ENCODE measurements at places on chromosomes 4 and X.
A peak's percentile ranks its signal among the peaks of the same experiment; 100 is the strongest.

DNA sequence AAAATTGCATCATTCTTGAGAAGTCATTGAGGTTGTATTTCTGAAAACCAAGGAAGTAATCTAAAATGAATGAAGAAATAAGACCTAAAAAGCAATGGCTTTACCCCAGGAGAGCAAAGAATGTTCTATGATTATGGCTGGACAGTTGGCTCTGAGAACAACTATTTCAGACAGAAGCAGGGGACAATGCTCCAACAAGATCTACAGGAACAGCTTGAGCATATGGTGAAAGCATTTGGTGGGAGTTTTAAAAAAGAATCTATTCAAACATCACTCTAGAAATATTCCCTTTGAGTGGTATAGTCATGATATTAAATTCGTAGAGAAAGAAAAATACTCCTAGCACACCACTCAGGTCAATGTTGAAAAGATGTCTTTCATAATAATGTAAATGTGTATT lies 26.7 kb downstream of the DYNLT3 start:
- no peak for DNase-seq

- no peak for DNase-seq
Observed at GRCh38 chrX:22575161-22575845, 302.6 kb downstream of the CBLL2 start.

DNA sequence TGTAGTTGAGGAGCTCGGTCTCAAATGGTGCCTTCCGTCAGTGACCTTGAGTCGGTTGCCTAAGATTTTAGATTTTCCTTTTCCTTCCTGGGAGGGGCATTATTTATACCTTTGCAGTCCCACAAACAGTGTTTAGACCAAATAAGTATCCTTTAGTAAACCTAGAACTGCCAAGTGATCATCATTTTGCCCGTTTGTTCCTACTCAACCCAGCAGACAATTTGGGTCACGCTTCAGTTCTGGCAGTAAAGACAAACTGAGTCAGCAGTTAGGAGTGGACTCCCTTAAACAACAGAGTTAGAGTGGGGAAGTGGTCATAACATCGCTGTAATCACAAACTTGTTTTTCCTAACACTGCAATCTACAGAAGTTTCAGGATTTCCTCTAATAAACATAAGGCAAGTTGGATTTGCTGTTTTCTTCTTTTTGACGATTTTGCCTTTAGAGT lies 777 bp upstream of the WDFY3 start:
- peak; percentile 73 for DNase-seq

- no peak for DNase-seq
Observed at GRCh38 chr4:169367826-169368225, 97.1 kb upstream of the SH3RF1 start.

DNA sequence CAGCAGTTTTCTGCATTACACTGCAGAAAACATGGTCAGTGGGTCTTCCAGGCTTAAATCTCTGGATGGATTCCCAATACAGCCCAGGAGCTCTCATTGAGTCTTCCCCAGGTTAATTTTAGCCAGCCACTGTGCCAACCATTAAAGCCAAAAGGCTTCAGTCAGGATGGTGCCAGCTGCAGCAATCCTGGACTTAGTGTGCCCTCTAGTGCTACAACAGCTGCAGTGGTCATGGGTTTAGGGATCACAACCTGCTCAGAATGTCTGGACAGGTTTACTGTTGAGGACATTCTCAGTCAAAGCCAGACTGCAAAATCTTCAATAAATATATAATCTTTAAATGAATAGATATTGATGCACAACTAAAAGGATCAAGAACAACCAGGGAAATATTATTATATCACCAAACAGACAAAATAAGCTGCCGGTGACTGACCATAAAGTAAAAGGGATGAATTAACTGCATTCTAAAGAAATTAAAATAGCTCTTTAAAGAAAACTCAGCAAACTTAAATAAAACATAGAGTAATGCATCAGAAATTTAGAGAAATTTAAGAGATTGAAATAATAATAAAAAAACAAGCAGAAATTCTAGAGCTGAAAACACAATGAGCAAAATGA lies 639.9 kb downstream of the SPOCK3 start:
- DNase-seq: no peak

- DNase-seq: no peak
Observed at GRCh38 chr4:123546573-123547060, 150.0 kb downstream of the SPRY1 start.

DNA sequence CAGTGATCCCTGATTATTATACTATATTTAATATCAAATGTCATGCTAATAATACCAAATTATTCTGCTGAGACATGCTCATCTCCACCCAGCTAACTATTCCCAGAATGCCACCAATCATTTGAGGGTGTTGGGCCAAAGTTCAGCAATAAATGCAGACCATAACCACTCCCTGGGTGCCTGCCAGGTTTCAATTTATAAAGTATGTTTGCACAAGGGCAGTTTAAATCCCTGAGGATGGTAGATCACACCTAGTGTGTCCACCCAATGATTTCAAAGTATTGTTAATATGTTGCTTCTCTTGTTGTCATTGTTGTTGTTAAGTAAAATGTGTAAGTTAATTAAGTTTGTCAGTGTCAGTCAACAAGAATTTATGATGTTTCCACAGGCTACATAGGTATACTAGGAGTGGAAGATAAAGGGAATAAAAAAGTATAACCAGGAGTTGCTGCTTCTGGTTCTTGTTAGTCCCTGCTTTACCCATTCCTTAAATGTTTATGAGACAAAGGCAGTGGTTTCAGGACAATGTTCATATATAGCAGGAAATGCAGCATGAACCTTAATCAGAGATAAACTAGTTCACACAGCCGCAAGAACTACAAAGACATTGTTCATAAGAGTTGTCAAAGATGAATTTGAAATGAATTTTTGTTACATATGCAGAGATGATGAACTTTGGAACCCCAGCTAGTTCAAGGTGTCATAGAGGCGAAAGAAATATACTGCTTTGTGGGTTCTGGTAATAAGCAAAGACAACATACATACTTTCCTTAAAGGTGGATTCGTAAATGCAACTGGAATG lies 25.5 kb downstream of the HPGD start:
- no peak for DNase-seq

DNA sequence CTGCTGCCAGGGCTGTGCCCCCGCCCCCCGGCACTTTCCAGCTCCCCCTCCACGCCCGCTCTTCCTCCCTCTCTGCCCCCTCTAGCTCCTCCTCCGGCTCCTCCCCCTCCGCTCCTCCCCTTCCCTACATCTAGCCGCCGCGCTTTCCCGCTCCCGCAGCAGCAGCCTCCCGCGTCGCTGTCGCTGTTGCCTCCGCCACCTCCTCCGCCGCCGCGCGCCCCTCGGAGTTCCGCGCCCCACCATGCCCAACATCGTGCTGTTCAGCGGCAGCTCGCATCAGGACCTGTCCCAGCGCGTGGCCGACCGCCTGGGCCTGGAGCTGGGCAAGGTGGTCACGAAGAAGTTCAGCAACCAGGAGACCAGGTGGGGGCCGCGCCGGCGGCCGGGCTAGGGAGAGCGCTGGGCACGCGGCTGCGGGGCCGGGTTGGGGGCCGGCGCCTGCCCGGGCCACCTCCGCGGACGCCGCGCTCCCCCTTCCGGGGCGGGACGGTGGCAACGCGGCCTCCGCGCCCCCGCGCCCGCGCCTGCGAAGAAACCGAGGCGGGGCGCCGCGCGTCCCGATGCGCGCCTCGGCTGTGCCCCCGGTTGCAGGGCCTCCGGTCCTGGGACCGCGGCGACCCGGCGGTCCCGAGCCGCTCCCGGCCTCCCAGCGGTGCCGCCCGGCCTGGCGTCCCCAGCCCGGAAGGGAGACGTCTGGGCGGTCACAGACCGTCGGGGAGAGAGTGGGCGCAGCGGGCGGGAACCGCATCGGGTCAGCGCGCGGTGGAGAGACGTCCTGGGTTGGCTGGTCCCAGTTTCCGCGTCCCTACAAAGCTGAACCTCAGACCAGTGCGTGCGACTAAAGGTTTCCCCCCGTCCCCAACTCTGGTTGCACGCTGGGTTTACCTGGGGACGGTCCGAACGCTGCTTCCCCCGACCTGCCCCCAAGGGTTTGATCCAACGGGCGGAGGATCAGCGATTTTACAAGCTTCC lies at the start of gene PRPS2:
Gene PRPS2, plus strand, starts transcription at position 156 of the 972 bp plus-strand sequence. Its CDS starts 86 bp downstream, at position 242.
- no peak for DNase-seq
